Left renal pelvis (tissue), 4 donors: ENCODE measurements at places on chromosomes 7 and 10. TPM values are rescaled to one million over a fixed set of nuclear protein-coding genes. Genes with fewer than 3 reads are reported as not detected.
A peak's percentile ranks its signal among the peaks of the same experiment; 100 is the strongest.

DNA sequence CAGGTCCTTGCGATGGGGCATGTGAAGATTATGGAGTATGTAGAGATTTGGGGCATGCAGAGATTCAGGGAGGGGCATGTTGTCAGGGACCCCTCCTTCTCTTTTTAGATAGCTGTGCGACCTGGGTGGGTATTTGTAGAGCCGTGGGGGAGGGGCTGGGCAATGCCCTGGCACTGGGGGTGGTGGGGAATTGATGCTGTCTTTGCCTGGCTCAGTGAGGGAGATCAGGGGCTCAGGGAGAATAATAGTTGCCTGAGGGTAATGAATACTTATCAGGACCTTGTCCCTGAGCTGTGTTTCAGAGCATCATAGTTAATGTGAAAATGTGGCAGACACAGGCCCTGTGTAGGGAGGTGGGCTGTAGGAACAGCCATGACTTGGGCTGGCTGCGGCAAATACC is 3.5 kb downstream of the RAMP3 start:
- DNase-seq, result no peak

DNA sequence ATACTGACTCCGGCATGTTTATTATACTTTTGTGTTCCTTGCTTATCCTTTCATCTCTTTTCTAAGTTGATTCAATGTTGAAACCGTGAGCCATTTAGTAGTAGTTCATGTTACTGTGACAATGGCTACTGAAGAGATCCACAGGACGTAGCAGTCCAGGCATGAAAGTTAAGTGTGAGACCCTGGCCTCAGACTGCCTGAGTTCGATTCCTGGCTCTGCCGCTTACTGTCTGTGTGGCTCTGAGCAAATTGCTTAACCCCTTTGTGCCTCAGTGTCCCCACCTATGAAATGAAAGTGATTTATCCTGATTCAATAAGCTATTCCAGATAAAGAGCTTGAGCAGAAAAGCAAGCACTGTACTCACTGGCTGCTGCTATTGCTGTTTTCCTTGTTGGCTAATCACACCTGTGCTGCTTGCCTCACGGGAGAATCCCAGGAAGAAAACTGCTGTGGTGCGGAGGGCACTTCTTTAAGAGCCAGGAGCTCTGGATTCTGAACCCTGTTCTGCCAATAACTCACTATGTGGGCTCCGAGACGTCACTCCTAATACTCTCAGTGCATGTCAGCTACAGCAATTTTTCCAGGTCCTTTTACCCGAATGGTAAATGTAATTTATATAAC is 38.4 kb downstream of the PNLIPRP2 start:
- no peak for DNase-seq

GRCh38 chr10:90180886-90181691 is 479.7 kb downstream of the KIF20B start:
- no peak for DNase-seq

DNA sequence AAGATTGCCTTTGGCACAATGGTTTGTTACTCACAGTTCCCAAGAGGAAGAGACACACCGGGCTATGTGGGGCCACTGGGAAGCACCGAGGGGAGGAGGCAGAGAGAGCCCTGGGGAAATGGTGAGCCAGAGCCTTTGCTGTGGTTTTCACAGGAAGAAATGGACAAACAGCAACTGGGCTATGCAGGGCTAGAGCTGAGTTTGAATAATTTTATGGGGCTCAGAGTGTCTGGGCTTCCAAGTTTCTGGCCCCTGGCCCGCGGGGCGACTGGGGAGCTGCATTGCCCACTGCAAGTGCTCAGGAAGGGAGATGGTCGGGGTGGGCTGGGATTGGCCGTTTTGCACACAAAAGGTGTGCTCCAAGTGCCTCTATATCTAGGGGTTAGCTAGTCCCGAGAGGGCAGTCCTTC is 92.6 kb downstream of the CHST15 start:
- DNase-seq, result no peak

- DNase-seq, result peak; percentile 22
Observed at GRCh38 chr7:17940951-17941431, 697 bp upstream of the SNX13 start.

DNA sequence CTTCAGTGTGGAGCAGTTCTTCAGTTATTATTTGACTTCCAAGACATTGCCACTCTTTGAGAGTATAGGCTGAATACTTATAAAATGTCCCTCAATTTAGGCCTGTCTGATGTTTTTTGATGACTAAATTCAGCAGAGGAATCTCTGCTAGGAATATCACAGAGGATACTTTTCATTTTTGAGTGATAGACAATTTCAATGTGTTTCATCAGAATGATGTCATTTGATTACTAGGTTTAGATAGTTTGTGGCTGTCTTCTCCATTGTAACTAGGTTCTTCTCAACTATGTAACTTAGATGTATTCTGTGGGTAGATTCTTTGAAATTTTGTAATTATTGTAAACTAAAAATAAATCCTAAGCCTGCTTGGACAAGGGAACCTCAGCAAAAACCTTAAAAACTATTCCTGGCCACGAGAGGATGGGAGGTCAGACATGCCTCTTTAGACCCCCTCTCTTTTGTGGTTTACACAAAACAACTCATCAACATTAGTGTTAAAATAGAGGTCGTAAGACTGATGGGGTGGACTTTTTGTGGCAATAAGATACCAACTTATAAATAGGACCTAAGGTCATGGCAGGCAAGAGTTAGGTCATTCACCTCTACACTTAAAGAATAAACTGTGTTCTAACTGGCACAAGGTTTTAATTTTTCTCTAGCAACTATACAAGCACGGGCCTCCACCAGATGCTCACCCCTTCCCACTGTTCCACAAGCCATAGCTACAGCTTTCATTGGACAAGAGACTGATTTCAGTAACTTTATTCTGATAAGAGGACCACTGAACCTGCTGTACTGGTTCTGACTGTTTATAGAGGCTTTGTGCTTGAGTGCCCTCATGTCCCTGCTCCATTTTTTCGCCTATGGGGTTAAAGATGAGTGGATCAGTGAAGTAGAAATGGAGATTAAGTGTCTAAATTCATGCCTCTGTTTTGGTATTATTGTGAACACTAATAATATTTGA is 33.7 kb downstream of the CYP2C8 start:
- no peak for DNase-seq

GRCh38 chr10:116905845-116906210 is 56.5 kb downstream of the ENO4 start:
- DNase-seq, result no peak

GRCh38 chr7:153090209-153090608 is 330.7 kb downstream of the ACTR3B start:
- no peak for DNase-seq

GRCh38 chr10:71248210-71248609 is 35.8 kb downstream of the UNC5B start:
- no peak for DNase-seq

DNA sequence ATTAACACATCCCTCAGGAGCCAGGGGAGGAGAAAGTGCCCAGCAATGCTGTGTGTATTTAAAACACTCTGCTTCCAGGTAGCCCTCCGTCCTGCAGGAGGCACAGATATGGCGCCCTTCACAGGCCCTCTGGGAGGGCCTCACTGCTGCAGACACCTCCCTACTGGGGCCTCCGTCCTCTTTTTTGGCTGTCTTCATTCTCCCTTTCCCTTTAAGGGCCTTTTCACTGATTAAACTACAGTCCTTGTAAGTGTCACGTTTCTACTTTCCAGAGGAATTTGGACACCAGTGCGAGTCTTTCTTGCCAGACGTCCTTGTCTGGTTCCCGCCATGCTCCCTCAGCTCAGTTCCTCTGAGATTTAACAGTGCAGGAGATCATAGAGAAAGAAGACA is 39.7 kb upstream of the MKRN1 start:
- no peak for DNase-seq

DNA sequence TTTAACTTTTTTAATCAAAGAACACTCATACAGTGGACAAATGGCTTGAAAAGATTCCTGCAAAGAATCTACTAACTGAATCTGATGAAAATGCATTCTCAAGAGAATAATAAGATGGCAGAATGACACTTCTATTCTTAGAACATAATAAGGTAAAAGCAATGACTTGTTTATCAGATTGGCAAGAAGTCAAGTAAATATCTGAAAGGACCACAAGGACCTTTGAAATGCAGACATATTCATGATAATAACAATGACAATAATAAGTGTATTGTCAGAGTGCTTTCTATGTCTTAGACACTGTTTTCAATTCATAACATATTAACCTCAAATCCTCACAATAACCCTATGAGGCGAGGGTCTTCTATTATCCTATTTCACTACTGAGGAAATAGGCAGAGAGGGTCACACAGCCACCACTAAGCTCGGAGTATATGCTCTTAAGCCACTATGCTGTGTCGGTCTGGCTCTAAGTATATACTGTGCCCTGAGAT is 10.6 kb downstream of the HACD1 start:
- no peak for DNase-seq

GRCh38 chr7:102040569-102040968 is 223.1 kb downstream of the CUX1 start:
- DNase-seq, result no peak

- DNase-seq, result no peak
Observed at GRCh38 chr7:149787428-149788299, 14.3 kb upstream of the ZNF467 start.

GRCh38 chr10:106935978-106936451 is 228.5 kb downstream of the SORCS1 start:
- no peak for DNase-seq

DNA sequence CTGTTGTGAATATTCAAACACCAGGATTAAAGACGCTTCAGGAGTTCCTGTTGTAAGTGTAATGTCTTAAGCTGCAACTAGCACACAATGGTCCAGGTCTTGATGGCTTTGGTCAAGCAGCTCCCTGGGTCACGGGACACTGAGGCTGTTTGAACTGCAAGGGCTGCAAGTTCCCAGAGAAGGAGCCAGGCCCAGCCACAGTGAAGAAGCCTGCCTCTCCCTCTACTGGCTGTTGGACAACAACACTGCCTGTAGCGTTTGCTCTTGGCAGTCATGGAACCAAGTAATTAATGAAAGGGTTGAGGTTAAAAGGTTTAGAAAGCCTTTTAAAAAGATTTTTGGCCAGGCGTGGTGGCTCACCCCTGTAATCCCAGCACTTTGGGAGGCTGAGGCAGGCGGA is 31.9 kb upstream of the GUSB start:
- DNase-seq, result no peak

Gene TAS2R41
- not detected for polyA plus RNA-seq

Gene CLDN4
- 3.7 TPM for polyA plus RNA-seq

Gene MRLN
- not detected for polyA plus RNA-seq

Gene AOC1
- polyA plus RNA-seq, result 121 TPM

Gene SDK1
- 4.0 TPM for polyA plus RNA-seq

Gene NME8
- not detected for polyA plus RNA-seq

Gene CPEB3
- 3.5 TPM for polyA plus RNA-seq
